ENCODE measurements at places on chromosomes 5 and 9.

DNA sequence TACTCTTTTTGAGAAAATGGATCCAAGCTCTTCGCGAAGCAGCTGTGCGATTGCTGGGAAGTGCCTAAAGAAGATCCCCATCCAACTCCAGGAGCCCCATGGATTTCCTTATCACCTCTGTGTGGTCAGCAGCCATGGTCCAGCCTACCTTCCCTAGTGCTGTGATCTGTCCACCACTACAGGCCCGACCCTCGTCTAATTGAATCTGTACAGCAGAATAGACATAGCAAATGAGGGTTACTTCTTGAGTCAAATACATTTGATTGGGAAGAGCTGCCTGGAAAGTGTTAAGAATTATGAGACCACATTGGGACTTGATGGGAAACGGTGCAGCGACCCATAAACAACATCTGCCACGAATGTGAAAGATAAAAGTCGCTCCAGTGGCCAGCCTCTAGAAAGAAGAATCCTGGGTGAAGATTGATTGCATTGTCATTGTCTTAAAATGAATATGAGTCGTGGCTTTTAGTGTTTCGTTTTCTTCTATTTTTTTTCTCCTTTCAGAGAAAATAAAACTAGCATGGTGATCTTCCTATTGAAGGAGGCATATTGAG lies 118.4 kb downstream of the PAM start:
- no peak for DNase-seq

- no peak for DNase-seq
Observed at GRCh38 chr5:170429014-170429413, 39.8 kb upstream of the KCNMB1 start.

- no peak for DNase-seq
Observed at GRCh38 chr5:130279386-130279785, 375.1 kb downstream of the CHSY3 start.

- DNase-seq: no peak
Observed at GRCh38 chr9:126612326-126612812, 1.4 kb upstream of the LMX1B start.

DNA sequence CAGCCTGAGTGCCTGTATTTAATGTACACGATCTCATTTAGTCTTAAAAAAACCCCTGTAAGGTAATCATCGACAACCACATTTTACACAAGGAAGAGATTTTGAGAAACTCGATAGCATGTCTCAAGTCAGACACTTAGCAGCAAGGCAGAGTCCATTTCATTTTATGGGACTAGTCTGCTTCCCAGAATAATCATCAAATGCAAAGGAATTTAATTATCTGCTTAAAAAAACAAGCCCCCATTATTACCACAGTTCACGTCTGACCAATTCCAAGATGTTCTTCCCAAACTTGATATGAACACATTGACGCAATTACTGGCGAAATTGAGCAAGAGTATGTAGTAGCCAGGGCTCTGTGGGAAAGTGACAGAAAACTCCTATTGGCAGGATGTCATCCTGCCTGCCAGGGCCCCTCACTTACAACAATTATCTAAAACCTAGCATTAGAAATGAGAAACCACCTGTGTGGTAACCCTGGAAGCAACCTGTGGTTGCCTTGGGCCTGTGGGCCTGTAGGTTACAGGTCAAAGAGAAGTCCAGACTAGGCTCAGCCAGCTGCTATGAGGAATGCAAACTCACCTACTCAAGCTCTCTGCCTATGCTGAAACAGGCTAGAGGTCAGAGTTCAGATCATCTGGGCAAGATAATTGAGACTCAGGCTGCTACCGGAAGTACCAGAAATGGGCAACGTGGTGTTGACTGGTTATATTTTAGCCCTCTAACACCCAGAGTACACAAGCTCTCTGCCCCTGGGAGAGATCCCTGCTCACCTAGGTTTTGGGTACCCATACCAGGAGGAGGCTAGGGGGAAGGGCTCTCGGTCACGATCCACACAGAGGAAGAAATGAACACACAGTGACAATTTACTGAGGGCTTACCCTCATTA lies 1.6 kb downstream of the B4GALT1 start:
- DNase-seq: no peak

GRCh38 chr5:20434786-20435185 lies 446.8 kb upstream of the CDH18 start:
- no peak for DNase-seq

DNA sequence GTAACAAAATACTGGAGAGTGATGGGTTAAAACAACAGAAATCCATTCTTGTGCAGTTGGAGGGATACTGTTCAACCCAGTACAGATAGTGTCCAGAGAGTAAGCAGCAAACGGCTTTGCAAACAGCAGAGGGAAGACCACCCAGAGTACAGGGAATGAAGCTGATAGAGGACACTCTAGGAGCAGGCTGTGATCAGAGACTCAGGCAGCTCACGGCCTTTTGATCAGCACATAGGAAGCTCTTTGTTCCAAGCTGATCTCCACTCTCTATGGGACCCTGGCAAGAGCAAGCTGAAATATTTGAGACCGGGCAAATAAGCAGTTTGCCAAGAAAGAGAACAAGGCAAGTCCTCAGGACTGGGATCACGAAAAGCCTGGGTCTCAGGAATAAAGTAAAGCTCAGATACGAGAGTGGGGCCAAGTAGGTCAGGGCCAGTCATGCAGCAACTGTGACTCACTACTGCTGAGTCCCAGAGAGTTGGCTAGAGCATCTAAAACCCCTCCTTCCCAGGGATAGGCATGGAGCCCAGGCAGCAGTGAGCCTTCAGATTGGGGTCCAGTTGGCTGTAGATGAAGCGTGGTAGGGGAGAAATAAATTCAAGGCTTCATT lies 52.4 kb downstream of the MELK start:
- no peak for DNase-seq

- peak; percentile 41 for DNase-seq
Observed at GRCh38 chr9:116219686-116220085, 66.1 kb downstream of the PAPPA start.

- DNase-seq: no peak
Observed at GRCh38 chr5:32426440-32427151, 17.9 kb downstream of the ZFR start.

DNA sequence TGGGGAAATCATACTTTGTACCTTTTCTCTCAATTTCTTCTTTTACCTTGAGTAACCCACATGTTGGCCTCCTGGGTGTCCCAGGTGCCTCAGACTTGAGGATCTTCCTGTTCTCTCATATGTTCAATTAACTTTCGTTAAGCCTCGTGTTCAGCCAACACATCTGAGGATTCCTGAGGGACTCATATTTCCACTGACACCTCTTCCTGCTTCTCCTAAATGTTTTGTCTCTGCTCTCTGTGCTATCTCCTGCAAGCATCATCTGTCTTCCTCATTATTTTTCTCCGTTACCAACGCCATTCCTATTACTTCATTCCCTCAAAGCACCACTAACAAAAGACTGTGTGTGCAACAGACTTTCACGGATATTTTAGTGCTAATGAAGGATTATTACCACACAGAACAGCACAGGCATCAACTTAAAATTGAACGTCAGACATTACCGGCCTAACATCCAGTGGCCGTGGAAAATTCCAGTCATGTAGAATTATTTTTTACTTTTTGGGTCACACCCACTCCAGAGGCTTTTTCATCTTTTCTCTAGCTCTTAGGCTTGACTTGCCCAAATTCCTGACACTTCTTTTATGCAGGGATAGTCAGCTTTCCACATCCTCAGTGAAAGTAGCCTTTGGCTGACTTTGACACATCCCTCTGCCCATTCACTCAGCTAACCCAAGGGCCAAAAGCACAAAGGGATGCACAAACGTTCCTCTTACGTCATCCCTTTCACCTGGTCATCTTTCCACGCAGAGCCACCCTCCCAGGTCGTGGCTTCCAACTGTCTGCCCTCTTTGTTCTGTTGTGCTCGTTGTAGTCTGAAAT lies 46.0 kb upstream of the OSMR start:
- no peak for DNase-seq

GRCh38 chr5:53481159-53481886 lies 894 bp downstream of the FST start:
- no peak for DNase-seq

DNA sequence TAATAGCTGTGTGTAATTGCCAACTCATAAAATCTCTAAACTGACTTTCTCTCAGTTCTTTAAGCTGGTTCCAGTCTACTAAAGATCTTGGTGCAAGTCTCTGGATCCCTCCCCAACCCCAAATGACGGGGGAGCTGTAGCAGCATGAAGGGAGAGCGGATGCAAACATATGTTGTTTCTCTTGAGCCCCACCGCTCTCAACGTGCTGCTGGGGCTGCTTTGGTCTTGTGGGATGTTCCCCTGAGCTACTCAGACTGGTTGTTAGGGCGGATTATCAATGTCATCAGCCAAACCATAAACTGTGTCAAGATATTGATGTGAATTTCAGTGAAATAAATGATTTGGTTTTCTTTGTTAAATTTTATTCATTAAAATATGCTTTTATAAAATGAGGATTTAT lies 40.9 kb upstream of the APC start:
- no peak for DNase-seq

DNA sequence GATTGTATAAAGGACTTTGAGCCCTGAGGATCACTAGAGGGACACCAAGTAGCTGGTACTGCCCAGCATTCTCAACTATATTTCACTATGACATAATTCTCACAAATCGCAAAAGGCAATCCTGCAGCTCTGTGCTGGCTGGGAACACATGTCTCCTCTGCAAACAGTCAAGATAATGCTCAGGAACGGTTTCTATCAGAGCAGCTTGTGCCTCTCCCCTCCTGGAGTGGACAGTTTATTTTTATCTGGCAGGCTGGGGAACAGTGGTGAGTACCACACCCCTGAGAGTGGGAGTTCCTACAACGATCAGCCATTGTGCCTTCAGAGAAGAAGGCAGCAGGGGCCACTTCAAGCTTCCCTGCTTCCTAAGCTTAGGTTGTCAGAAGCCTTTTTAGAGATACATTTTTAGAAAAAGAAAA lies 65.8 kb downstream of the ERAP1 start:
- no peak for DNase-seq

DNA sequence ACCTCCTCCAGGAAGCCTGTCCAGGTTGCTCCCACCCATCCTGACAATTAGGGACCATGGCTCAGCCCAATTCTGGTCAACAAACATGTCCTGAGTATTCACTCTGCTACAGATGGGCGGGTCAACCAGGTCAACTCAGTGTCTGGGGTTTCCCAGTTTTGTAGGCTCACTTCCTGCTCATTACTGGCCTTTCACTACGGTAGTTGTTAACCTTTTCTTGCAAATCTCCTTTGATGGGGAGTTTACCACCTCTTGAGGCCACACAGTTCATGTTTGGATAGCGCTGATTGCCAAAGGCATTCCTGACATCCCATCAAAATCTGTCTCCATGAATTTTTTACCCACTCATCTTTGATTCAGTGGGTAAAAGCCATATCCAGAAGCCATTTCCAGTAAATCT lies 13.8 kb downstream of the TMEM8B start:
- DNase-seq: no peak

DNA sequence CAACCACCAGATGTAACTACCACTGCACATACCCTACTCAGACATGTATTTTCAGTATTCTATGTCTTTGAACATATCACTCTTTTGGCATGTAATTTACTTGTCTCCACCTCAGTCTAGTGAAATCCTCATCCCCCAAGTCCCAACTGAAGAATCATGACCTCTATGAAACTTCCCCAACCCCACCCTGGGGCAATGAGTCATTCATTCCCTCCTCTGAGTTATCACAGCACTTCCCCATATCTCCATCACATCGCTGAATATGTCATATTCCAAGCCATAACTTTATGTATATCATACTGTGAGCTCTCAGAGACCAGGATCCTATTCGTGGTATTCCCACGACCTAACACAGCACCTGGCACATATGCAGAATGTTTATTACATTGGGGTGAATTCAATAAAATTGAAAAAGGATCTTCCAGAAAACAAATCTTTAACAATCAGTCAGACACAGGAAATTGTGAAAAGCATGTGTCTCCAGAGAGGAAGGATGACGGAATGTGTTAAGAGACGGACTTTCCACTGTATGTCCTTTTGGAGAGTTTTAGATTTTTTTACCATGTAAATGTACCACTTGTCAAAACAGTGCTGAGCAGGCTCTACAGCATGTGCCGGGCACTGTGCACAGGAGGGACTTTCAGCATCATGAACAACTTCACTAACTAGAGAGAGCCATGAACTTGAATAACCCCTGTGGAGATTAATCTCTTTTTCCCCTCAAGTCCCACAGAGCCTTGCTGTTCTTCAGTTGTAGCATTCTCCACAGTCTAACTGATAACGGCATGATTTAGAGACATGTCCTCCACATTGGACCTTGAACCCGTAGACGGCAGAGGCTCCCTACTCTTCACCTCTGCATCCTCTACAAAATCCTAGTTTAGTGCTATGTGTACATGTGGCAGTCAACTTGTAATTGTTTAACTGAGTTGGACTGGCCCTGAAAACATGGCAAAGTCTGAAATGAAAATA lies 213.5 kb downstream of the GLIS3 start:
- DNase-seq: no peak

DNA sequence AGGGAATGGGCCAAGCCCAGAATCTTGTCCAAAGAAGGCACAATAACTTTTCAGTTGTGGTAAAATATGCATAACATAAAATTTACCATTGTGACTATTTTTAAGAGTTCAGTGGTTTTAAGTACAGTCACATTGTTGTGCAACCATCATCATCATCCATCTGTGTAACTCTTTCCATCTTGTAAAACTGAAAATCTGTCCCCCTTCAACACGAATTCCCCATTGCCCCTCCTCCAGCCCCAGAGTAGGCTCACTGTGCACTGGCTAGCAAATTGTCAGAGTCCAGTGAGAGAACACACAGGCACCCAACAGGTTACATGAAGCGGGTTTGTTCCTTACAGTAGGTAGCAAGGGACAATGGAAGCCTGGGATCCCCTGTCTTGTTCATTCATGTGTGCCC lies 13.7 kb downstream of the BARX1 start:
- DNase-seq: no peak

GRCh38 chr5:153432583-153432982 lies 57.9 kb upstream of the GRIA1 start:
- DNase-seq: no peak

DNA sequence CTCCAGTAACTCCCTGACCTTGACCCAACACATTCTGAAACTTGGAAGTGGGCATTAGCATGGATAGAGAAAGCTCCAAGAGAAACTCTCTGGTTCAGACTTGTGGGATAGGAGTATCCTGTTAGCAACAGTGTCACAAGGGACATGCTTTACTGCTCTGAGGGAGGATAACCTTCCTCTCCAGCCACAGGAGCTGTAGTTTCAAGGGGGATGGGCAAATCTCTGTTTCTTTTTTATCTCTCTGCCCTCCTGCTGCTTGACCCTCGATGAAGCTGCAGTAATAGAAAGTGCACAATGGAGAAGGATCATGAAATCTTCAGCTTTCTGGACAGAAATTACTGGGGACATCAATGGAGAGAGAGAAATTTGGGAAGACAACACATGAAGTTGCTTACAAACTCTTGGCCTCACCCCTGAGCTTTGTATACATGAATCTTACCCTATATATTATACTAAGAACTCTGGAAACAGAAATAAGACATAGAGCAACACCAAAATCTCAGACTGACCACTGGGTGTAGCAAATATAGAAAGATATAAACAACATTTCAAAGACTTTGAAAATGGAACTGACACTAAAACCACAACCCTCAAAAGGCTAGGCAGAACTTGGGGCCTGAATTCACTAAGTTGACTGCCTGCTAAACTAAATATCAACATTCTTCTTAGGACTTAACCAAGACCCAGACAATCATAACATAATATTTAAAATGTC lies 471.0 kb upstream of the MEF2C start:
- DNase-seq: no peak

- peak; percentile 57 for DNase-seq
Observed at GRCh38 chr5:134140530-134141201, 26.2 kb downstream of the TCF7 start.
